Activated CD4-positive, alpha-beta T cell treated with anti-CD3 and anti-CD28 coated beads, Interleukin-2, amount 10 ng/mL, durations not matched to agents 24 days and 14 days (primary cell): ENCODE measurements at places on chromosomes 2 and 18. TPM values are rescaled to one million over a fixed set of nuclear protein-coding genes. Genes with fewer than 3 reads are reported as not detected.
A peak's percentile ranks its signal among the peaks of the same experiment; 100 is the strongest.

DNA sequence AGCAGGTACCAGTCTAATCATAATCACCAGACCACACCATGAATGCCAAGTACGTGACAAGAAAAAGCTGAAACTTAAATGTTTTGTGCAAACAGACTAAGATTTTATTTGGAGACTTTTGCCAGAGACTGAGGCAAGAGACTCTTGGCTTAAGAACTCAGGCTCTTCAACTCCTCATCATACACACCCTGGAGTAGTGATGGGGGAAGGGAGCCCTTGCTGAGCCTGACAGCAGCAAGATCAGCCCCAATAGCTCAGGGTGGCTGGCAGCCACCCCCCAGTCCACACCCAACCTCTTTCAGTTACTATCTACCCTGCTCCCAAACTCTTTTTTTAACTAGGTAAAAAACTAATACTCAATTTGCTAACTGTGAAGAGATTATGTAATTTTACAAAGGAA lies 114.8 kb downstream of the CCBE1 start:
- DNase-seq: no peak
- no peak overlapping the region for H3K27ac ChIP-seq
- H3K36me3 ChIP-seq: no peaks in the 10 kb centered on the region
- peaks cover 3% of the 10 kb centered on the region for H3K27me3 ChIP-seq
- H3K4me1 ChIP-seq: no peaks in the 10 kb centered on the region

- H3K4me1 ChIP-seq: peaks cover 10% of the 10 kb centered on the region
- no peak overlapping the region for H3K27ac ChIP-seq
- H3K4me3 ChIP-seq: no peak overlapping the region
- peaks cover 25% of the 10 kb centered on the region for H3K27me3 ChIP-seq
- no peak for DNase-seq
- no peaks in the 10 kb centered on the region for H3K36me3 ChIP-seq
Observed at GRCh38 chr2:85061896-85062295, 71.3 kb upstream of the TCF7L1 start.

DNA sequence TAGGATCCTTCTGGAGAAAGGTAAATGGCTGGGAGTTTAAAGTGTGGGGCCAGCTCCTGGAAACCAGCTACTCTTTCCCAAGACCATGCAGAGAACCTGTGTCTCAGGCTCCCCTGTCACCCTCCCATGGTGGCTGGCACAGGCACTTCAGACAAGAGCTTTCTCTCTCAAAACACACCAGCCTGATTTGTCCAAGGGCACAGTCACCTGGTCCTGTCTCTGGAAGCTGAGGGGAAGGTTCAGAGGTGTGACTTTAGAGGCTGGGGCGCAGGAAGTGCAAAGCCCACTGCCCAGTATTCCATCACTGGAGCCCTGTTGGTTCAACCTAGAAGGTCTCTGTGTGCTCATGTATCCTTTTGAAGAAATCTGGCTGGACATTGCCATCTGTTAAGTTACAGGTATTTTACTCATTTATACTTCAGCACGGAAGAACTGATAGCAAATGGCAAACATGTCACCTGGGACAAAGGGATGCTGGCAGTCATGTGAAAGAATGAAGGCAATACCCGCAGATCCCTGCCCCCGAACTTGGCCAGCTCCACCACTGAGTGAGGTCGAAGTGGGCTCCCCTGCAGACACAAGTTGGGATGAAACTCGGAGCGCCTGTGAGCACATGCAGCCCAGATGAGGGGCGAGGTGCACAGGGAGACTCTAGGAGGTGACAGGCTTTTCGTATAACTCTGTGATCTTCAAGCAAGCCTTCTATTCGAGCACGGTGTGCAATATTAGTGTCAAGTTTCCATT lies 96.9 kb upstream of the MGAT4A start:
- H3K4me1 ChIP-seq: peaks cover 45% of the 10 kb centered on the region
- no peak overlapping the region for H3K27ac ChIP-seq
- H3K27me3 ChIP-seq: peaks cover 5% of the 10 kb centered on the region
- no peak overlapping the region for H3K4me3 ChIP-seq
- peaks cover 2% of the 10 kb centered on the region for H3K36me3 ChIP-seq

GRCh38 chr2:121093692-121094091 lies 191.3 kb downstream of the TFCP2L1 start:
- no peaks in the 10 kb centered on the region for H3K36me3 ChIP-seq
- no peaks in the 10 kb centered on the region for H3K4me1 ChIP-seq
- no peaks in the 10 kb centered on the region for H3K27me3 ChIP-seq
- DNase-seq: no peak
- no peak overlapping the region for H3K27ac ChIP-seq
- H3K4me3 ChIP-seq: no peak overlapping the region

DNA sequence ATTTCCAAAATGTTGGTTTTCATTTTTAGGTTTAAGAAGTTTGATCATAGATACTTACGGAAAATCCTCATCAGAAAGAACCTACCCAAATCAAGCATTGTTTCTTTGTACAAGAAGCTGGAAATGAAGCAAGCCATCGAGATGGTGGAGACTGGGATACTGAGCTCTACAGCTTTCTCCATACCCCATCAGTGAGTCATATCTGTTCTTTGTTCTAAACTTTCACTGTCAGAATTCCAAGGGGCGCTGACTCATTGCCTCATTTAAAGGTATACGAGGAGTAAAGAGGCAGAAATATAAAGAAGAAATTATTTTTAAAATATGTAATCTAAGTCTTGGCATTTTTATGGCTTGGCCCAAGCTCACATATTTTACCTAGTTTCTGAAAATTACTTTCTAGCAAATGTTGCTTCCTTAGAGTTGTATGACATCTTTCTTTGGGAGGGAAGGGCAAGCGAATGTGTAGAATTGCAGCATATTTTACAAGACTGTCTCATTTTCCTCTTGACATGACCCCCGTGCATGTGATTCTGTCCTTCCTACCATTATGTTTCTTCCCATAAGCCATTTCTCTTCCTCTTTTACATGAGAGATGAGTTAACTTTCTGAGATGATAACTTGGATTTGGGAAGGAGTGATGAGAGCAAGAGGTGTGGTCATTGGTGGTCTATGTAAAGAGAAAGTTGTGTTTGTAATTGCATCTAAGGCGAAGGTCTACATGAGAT lies 41.2 kb downstream of the SLC9A4 start:
- H3K27me3 ChIP-seq: peaks cover 13% of the 10 kb centered on the region
- H3K27ac ChIP-seq: no peak overlapping the region
- H3K36me3 ChIP-seq: no peaks in the 10 kb centered on the region

- peaks cover 23% of the 10 kb centered on the region for H3K4me1 ChIP-seq
- no peaks in the 10 kb centered on the region for H3K36me3 ChIP-seq
- H3K4me3 ChIP-seq: peak overlapping the region; percentile 14
- H3K27me3 ChIP-seq: no peaks in the 10 kb centered on the region
- DNase-seq: no peak
Observed at GRCh38 chr2:156430980-156431358, 5.2 kb upstream of the GPD2 start.

Gene POTEI
- not detected in 2 replicates for total RNA-seq

- H3K4me1 ChIP-seq: no peaks in the 10 kb centered on the region
- no peak overlapping the region for H3K27ac ChIP-seq
- no peak for DNase-seq
- no peaks in the 10 kb centered on the region for H3K27me3 ChIP-seq
- no peaks in the 10 kb centered on the region for H3K36me3 ChIP-seq
Observed at GRCh38 chr2:41116106-41116797, 664.4 kb upstream of the SLC8A1 start.

- H3K36me3 ChIP-seq: no peaks in the 10 kb centered on the region
- H3K27me3 ChIP-seq: peaks cover 36% of the 10 kb centered on the region
- no peaks in the 10 kb centered on the region for H3K4me1 ChIP-seq
- no peak overlapping the region for H3K4me3 ChIP-seq
- DNase-seq: no peak
Observed at GRCh38 chr2:62568983-62569837, 63.2 kb upstream of the TMEM17 start.

GRCh38 chr18:47912343-47912742 lies 18.1 kb downstream of the SMAD2 start:
- peak; percentile 58 for DNase-seq
- H3K36me3 ChIP-seq: peaks cover 64% of the 10 kb centered on the region
- H3K27me3 ChIP-seq: no peaks in the 10 kb centered on the region
- peak overlapping the region; percentile 64 for H3K4me3 ChIP-seq

GRCh38 chr2:227816507-227817294 lies 3.1 kb downstream of the CCL20 start:
- H3K27ac ChIP-seq: no peak overlapping the region
- H3K27me3 ChIP-seq: no peaks in the 10 kb centered on the region
- no peak for DNase-seq
- H3K4me1 ChIP-seq: peaks cover 19% of the 10 kb centered on the region
- no peak overlapping the region for H3K4me3 ChIP-seq

Gene INO80D
- 26.2 and 27.5 TPM in 2 replicates for total RNA-seq

- peaks cover 24% of the 10 kb centered on the region for H3K27me3 ChIP-seq
- no peak overlapping the region for H3K4me3 ChIP-seq
- no peak for DNase-seq
- H3K36me3 ChIP-seq: no peaks in the 10 kb centered on the region
- no peak overlapping the region for H3K27ac ChIP-seq
Observed at GRCh38 chr2:143901185-143901842, 618.6 kb downstream of the ZEB2 start.

DNA sequence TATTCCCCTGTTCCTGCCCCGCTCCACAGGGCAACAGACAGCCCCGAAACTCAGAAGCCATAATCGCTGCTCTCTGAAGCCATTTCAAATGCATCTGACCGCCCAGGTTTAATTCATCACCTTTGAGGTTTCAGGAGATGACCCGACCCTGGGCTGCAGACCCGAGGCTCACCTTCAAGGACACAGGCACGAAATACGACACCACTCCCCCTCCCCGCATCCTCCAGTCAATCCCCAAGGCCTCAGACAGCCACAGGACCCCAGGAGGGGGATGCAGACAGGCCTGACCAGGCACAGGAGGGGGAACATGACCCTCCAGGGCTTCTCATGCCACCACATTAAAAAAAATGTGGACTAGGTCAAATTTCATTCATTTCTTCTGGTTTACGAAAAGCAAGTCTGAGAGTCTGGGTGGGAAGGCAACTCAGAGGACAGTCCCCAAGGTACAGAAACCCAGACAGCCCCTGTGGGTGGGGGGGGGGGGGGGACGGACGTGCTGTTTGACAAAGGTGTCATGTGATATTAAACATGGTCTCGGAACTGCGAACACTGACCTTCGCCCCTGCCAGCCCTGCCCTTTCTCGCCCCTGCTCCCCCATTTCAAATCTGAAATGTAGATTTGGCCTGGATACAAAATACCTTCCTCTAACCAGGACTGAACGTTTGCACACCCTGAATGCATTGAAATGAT lies 142.9 kb downstream of the BCL11A start:
- H3K4me1 ChIP-seq: no peaks in the 10 kb centered on the region
- no peak for DNase-seq
- peaks cover 4% of the 10 kb centered on the region for H3K27me3 ChIP-seq
- H3K4me3 ChIP-seq: no peak overlapping the region

DNA sequence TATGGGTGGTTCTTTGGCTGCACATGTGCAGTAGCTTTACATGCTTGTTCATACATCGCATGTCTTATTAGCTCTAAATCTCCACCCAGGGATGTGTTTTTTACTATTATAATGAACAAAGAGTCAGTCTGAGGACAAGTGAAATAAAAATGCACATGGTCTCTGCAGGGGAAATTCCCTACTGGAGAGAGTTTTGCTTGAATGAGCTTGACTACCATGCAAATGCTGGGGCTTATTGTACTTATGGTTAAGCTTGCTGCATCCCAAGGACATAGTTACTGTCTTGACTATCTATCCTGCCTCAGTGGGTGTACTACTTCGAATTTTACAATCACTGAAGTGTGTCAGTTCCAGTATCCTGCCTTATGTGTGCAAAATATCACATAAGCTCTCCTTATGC lies 362.7 kb downstream of the TDRD15 start:
- H3K4me1 ChIP-seq: no peaks in the 10 kb centered on the region
- H3K36me3 ChIP-seq: no peaks in the 10 kb centered on the region
- no peaks in the 10 kb centered on the region for H3K27me3 ChIP-seq
- no peak overlapping the region for H3K4me3 ChIP-seq
- H3K27ac ChIP-seq: no peak overlapping the region

DNA sequence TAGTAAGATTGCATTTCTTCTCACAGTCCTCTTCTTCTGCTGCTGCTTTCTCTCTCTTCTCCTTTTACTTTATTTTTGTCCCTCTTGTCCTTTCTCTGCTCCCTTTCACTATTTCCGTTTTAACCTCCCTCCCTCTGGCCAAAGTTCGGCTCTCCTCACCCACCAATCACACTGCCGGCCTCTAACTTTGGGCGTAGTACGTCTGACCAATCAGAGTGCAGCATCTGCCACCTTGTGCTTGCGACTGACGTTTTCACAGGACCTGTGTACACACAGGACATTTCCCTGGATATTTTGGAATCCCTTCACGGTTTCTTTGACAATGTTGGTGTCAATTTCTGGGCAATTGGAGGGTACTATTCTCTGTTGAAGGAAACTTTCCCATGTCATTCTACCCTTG lies 22.6 kb upstream of the ICOS start:
- DNase-seq: no peak
- peaks cover 7% of the 10 kb centered on the region for H3K27me3 ChIP-seq
- no peaks in the 10 kb centered on the region for H3K36me3 ChIP-seq
- H3K4me3 ChIP-seq: no peak overlapping the region

DNA sequence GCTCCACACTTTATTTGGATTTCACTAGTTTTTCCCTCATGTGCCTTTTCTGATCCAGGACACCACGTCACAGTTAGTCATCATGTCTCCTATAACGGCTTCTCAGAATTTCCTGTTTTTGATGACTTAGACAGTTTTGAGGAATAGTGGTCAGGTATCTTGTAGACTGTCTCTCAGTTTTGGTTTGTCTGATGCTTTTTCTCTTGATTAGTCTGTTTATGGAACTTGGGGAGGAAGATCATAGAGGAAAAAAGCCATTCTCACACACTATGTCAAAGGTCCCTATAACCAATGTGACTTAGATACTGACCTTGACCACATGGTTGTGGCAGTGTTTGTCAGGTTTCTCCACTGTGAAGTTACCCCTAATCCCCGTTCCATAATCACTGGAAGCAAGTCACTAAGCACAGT lies 89.0 kb downstream of the RAPH1 start:
- peaks cover 14% of the 10 kb centered on the region for H3K4me1 ChIP-seq
- DNase-seq: no peak
- H3K27ac ChIP-seq: peak overlapping the region; percentile 36
- H3K27me3 ChIP-seq: no peaks in the 10 kb centered on the region
- no peak overlapping the region for H3K4me3 ChIP-seq
- peaks cover 7% of the 10 kb centered on the region for H3K36me3 ChIP-seq

- no peak overlapping the region for H3K4me3 ChIP-seq
- no peaks in the 10 kb centered on the region for H3K4me1 ChIP-seq
- DNase-seq: no peak
Observed at GRCh38 chr2:232330068-232330999, 48.2 kb upstream of the ALPP start.

- no peak for DNase-seq
- H3K27me3 ChIP-seq: no peaks in the 10 kb centered on the region
- peak overlapping the region; percentile 5 for H3K27ac ChIP-seq
- no peaks in the 10 kb centered on the region for H3K36me3 ChIP-seq
Observed at GRCh38 chr2:65605058-65605742, 172.8 kb upstream of the SPRED2 start.
